ENCODE measurements at places on chromosomes 6 and 20. TPM values are rescaled to one million over a fixed set of nuclear protein-coding genes. Genes with fewer than 3 reads are reported as not detected.
A peak's percentile ranks its signal among the peaks of the same experiment; 100 is the strongest.

Gene PLA2G7
- 1.8 TPM for polyA plus RNA-seq

Gene SLC17A9
- 138 TPM for polyA plus RNA-seq

Gene WFDC5
- polyA plus RNA-seq = not detected

Gene ABHD16A
- polyA plus RNA-seq = 26.6 TPM

Gene TUBB2A
- polyA plus RNA-seq = 53.5 TPM

Gene NRSN1
- polyA plus RNA-seq = not detected

Gene TREML1
- polyA plus RNA-seq = 0.12 TPM

Gene MRPS10
- 25.0 TPM for polyA plus RNA-seq

Gene BEND3
- polyA plus RNA-seq = 0.76 TPM

GRCh38 chr6:76776876-76777275 is 686.4 kb downstream of the HTR1B start:
- H3K27me3 ChIP-seq = no peaks in the 10 kb centered on the region
- no peaks in the 10 kb centered on the region for H3K4me1 ChIP-seq
- DNase-seq = no peak
- no peak overlapping the region for H3K4me3 ChIP-seq

DNA sequence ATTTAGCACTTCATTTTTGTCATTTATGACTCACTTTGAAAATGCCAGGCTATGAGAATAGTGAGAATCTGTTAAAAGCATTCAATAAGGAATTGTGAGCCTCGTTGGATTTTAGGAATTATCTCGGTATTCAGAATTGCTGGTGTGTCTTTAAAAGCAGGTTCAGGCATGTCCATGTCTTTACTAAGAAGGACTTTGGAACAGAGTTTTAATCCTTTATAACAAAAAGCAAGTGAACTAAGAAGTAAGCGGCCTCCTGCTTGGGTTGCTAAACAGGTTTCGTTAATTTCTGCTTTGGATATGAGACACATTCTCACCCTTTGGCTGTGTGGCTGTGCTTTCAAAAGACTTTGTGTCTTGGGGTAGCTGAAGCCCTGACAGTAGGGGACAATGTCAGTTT is 74.9 kb downstream of the IGF2R start:
- peaks cover 25% of the 10 kb centered on the region for H3K4me1 ChIP-seq
- peak overlapping the region; percentile 99 for H3K27ac ChIP-seq
- no peaks in the 10 kb centered on the region for H3K27me3 ChIP-seq
- no peak for DNase-seq
- peak overlapping the region; percentile 15 for H3K4me3 ChIP-seq

DNA sequence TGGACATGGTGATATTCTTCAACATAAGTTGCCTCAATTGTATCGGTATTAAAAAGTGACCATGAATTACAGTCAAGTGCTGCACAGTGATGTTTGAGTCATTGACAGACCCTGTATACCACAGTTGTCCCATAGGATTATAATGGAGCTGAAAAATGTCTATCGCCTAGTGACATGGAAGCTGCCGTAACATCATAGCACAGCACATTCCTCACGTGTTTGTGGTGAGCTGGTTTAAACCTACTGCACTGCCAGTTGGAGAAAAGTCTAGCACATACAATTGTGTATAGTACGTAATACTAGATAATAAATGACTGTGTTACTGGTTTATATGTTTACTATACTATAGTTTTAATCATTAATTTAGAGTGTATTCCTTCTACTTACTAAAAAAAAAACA is 150.2 kb downstream of the CDH26 start:
- H3K4me3 ChIP-seq = no peak overlapping the region
- no peak for DNase-seq
- H3K27ac ChIP-seq = no peak overlapping the region
- H3K4me1 ChIP-seq = no peaks in the 10 kb centered on the region
- H3K36me3 ChIP-seq = no peaks in the 10 kb centered on the region

DNA sequence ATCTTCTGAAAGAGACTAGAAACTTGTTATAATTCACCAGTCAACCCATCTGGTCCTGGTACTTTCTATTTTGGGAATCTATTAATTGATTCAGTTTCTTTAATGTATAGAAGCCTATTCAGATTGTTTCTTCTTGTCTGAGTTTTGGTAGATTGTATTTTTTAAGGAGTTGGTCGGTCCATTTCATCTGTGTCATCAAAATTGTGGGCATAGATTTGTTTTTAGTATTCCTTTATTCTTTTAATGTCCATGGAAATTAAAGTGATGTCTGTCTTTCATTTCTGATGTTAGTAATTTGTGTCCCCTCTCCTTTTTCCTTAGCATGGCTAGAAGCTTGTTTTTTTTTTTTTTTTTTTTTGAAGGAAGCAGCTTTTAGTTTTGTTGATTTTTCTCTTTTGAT is 15.2 kb downstream of the STXBP5 start:
- H3K4me3 ChIP-seq = no peak overlapping the region
- no peaks in the 10 kb centered on the region for H3K4me1 ChIP-seq
- no peak overlapping the region for H3K27ac ChIP-seq
- no peak for DNase-seq
- H3K36me3 ChIP-seq = no peaks in the 10 kb centered on the region
- H3K27me3 ChIP-seq = no peaks in the 10 kb centered on the region

DNA sequence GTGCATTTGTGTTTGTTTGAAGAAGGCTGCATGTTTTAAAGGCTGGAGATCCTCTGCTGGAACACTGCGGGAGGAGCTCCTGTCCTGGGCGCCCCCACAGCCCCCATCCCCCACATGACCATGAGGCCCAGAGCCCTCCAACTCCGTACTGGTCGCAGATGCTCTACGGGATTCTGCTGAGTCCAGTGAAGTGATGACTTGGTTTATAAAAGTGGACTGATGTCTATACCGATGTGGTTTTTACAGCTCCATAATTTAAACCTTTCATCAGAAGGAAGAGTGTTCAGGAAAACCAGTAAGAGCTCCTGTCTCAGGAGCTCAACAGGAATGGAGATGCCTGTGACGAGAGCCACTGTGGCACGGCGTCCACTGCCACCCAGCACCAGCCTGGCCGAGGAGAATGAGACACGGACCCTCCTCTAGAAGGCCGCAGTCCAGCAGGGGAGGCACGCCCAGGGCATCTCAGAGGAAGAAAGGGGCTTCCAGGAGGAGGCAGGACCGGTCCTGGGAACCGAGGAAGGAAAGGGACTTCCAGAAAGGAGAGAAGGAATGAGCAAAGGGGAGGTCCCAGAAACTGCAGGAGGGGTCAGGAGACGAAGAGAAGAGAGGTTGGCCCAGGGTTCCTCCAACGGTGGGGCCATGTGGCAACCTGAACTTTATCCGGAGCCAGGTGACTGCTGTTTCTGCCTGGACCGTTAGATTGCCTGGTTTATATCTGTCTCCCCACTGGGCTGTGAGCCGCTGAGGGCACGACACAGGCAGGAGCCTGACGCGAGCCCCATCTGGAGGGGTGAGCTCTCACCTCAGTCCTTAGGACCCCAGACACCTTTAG is 26.9 kb downstream of the BFSP1 start:
- H3K27ac ChIP-seq = no peak overlapping the region
- H3K4me1 ChIP-seq = no peaks in the 10 kb centered on the region
- H3K36me3 ChIP-seq = no peaks in the 10 kb centered on the region
- H3K27me3 ChIP-seq = no peaks in the 10 kb centered on the region
- peak; percentile 51 for DNase-seq
- peak overlapping the region; percentile 51 for H3K4me3 ChIP-seq

DNA sequence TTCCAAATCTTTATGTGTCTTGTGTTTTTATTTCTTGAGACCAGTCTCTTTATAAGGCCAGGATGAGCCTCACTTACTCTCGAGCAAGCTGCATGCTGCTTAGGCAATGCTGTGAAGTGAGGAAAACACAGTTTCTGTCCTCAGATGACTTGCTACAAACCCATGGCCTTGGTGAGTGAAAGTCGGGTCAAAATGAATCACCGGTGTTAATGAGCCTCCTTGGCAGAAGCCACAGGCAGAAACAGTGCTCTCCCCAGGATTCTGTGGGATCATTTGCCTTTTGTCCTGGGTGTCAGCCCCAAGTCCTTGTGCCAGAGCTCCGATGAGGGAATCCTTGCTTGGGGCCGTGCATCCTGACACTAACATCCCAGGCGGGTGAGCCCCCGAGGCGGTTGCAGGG is 482.5 kb downstream of the QKI start:
- no peak for DNase-seq
- no peak overlapping the region for H3K27ac ChIP-seq
- no peaks in the 10 kb centered on the region for H3K27me3 ChIP-seq
- H3K36me3 ChIP-seq = no peaks in the 10 kb centered on the region
- no peaks in the 10 kb centered on the region for H3K4me1 ChIP-seq

- no peak for DNase-seq
- peaks cover 18% of the 10 kb centered on the region for H3K4me1 ChIP-seq
- H3K4me3 ChIP-seq = no peak overlapping the region
- H3K27ac ChIP-seq = peak overlapping the region; percentile 74
- no peaks in the 10 kb centered on the region for H3K36me3 ChIP-seq
- H3K27me3 ChIP-seq = peaks cover 4% of the 10 kb centered on the region
These were observed 867 bp downstream of the TCF21 start for GRCh38 chr6:133889557-133890403.

DNA sequence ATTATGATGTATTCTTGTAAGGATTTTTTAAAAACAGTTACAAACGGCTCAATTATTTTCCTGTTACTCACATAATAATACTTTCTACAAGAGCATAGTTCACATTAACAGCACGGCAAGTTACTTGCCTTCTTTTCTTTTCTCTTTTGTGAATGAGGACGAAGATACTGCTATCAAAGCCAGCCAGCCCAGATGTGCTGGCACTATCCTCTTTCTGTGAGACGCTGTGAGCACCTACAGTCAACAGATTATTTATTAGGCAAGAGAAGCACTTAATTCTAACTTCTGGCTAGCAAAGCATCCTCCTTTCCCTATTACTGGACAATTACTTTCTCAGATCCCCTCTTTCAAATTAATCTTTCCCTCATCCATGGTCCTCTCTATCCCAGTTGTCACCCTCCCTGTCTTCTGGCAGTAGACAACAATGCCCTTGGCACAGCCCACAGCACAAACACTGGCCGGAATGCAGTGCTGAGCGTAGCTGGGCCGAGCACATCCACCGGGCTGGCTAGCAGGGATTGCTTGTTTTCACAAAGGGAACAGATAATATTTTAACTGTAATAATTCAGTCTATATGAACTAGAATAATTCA is 262.1 kb downstream of the FOXC1 start:
- no peaks in the 10 kb centered on the region for H3K27me3 ChIP-seq
- no peak overlapping the region for H3K27ac ChIP-seq
- H3K4me1 ChIP-seq = no peaks in the 10 kb centered on the region

- no peak for DNase-seq
- no peaks in the 10 kb centered on the region for H3K4me1 ChIP-seq
- H3K27ac ChIP-seq = no peak overlapping the region
- H3K4me3 ChIP-seq = no peak overlapping the region
- H3K36me3 ChIP-seq = no peaks in the 10 kb centered on the region
These were observed 168.4 kb upstream of the CDYL start for GRCh38 chr6:4607793-4608192.

DNA sequence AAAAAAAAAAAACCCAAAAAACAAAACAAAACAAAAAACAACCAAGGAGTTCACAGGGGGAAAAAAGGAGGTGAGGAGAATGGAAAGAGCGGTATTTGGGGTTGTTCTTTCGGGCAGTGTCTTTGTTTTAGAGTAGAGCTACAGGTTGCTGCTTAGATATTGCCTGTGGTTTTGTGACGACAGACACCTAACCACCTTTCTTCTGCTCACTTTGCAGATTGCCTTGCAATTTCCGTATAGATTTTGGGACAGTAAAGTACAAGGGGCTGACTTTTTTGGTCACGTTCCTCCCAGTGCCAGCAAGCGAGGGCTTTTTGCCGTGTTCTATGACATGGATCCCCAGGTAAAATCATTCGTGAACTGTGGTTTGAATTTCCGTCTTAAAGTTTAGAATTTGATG is 50.9 kb downstream of the DEK start:
- no peak overlapping the region for H3K4me3 ChIP-seq
- H3K4me1 ChIP-seq = peaks cover 5% of the 10 kb centered on the region
- no peak overlapping the region for H3K27ac ChIP-seq
- peaks cover 5% of the 10 kb centered on the region for H3K36me3 ChIP-seq
- no peaks in the 10 kb centered on the region for H3K27me3 ChIP-seq

DNA sequence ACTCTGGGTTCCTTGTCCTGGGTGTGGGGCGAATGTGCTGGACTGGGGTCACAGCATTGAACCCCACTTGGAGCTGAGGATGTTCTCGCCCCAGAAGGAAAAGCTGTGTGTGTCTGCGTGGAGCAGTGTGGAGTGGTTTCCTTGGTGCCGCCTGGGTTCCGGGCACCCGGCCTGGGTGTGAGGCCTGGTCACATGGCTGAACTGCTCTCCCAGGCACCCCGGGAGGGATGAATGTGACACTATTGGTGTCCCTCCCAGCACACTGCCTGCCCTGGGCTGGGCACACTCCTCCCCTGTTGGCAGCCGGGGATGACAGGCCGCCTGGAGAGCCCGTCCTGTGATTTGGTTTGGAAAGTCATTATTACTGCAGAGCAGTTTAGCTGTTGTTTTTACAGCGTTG is 12.3 kb downstream of the MYT1 start:
- H3K27me3 ChIP-seq = no peaks in the 10 kb centered on the region
- no peaks in the 10 kb centered on the region for H3K36me3 ChIP-seq
- no peak overlapping the region for H3K4me3 ChIP-seq
- DNase-seq = no peak
- no peak overlapping the region for H3K27ac ChIP-seq

DNA sequence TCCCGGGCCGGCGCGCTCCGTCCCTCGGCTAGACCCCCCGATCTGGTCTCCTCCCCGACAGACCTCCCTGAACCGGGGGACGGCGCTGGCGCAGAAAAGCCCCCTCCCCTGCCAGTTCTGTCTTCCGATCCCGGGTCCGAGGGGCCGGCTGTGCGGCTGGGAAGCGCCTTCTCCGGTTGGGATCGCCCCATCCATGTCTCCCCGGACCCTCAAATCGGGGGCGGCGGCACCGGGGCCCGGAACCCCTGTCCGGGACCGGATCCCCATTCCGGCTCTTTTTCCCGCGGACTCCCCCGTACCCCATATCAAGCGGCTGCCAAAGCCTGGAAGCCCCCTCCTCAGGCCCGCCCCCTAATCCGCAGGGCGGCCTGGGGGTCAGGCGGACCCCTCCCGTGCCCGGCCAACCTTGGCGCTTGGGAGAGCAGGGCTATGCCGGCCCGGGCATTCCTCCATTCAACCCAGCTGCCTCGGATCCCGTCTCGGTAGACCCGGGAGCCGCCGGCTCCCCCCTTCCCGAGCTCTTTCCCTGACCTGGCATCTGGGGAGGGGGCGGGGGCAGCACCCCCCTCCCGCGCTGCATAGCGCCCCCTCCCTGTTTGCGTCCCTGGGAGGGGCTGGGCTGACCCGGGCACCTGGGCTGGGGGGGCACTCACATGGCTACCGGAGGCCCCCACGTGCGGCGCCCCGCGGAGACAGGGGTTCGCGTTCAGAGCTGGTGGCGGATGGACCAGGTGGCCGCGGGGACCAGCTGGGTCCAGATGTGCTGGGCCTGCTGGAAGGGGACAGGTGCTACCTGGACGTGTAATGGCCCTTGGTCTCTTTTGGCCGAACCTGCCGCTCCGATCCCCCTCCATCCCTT is 643 bp downstream of the DLGAP4 start:
- no peak overlapping the region for H3K27ac ChIP-seq
- no peak for DNase-seq
- H3K4me1 ChIP-seq = peaks cover 10% of the 10 kb centered on the region
- H3K36me3 ChIP-seq = no peaks in the 10 kb centered on the region
- H3K4me3 ChIP-seq = peak overlapping the region; percentile 56

All from liver (tissue), 10 donors.